ENCODE measurements at places on chromosomes 3 and 15.

DNA sequence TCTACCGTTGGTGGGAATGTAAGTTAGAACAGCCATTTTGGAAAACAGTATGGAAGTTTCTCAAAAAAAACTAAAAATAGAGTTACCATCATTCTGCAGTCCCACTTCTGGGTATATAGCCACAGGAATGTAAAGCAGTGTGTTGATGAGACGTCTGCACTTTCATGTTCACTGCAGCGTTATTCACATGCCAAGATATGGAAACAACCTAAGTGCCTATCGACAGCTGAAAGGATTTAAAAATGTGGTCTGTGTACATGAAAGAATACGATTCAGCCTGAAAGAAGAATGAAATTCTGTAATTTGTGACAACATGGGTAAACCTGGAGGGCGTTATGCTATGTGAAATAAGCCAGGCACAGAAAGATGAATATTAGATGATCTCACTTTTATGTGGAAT lies 157.7 kb downstream of the THSD4 start:
- no peak for DNase-seq

DNA sequence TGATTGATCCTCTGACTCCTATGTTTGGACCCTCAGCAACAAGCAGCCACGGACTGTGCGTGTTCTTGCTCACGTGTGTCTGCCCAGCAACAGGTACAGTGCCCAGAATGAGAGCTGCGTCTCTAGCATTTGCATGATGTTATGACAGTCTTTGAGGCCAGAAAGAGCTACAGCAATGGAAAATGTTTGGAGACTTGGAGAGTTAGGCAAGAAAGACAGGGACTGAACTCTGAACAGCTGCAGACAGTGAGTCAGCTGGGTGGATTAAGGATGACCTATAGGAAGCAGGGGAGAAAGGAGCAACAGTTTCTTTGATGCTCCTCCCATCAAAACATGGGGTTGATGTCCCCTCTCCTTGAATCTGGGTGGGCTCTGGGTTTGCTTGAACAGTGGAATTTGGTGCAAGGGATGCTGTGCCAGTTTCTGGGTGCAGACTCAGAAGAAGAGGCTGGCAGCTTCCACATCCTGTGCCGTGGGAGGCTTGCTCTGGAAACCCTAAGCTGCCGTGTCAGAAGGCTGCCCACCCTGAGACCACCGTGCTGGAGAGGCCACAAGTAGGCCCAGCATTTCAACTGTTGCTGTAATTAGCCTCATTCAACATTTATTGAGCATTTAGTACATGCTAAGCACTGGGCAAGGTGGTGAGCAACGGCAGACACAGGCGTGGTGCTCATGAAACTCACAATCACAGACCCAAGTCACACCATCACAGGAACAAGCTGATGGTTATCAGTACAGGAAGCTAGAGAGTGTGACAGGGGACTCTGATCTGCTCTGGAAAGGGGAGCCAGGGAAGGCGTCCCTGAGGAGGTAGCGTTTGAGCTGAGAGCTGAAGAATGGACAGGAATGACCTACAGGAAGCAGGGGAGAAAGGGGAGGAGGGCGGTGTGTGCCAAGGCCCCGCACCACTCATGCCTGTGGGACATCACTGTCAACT lies 21.7 kb downstream of the CCR9 start:
- no peak for DNase-seq

DNA sequence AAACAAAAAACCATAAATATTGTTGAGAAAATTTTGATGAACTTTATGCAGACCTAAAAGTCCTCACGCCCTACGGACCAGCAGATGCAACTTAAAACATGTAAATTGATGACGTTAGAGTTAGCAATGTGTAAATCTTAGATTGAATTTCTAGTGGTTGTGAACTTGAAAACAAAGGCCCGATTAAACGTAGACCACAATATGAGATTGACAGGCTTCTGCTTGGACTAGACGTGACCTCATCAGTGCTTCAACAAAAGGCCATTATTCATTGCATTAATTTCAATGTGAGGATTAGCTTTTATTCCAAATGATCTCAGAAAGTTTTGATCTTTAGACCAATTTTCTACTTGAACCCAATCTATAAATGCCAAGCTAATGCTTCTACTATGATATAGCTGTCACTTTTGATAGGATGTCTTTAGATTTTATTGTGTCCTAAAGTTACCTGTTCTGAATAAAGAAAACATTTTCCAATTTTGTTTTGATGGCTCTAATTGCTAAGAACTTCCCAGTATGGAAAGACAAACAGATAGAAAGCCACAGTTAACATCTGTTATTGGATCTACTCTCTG lies 55.4 kb upstream of the SPPL2A start:
- no peak for DNase-seq

DNA sequence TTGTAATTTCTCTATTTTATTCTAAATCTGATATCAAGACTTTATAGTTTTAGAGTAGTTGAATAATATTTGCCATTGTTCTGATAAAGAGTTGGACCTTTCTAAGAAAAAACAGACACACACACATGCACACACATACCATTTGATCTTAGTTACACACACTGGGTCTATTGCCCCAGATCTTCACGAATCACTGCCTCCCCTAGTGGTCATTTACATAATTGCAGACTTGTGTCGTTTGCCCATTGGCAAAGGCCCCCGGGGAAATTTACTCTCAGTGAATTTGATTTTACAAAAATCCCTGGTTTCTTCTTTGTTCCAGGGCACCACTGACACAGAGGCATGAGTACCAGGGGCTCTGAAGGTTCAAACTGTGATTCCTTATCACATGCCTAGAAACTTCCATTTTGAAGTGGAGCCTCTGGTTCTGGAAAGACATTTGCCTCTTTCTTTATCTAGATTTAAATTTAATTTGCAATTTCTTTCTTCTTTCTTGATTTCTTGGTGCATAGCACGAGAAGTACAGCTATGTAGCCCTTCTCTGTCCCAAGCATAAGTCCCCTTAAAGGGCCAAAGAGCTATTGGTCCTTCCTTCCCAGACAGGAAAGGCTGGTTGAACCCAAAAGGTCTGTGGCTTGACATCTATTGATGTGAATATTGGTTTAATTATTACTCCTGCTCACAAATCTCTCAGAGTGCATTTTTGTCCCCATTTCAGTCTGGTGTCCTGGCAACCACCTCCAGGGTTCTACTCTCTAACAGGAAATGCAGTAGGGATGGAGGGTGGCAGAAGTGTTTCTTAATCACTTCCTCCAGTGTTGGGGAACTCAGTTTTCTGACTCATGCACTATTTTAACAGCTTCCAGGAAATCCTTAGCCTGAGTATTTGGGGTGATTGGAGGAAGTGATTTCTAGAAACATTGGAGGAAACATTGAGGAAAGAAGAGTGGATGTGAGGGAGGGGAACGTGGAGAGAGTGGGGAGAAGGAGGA lies 32.4 kb upstream of the SLC6A11 start:
- DNase-seq = peak; percentile 43

DNA sequence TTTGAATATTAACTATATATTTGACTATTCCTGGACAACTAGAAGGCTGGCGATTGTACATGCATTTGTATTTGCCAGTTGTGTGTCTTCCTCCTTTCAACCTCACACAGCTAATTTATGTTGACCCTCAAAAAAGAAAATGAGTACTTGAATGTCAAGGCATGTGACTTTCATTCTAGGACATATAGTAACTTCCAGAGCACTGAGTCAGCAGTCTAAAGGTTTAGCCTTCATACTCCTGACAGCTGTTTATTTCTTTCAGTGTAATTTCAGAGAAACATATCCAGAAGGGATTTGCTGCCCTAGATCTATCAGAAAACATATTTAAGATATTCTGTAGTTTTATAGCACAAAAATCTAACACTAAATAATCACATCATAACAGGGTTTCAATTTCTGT lies 74.6 kb upstream of the GOLGA8J start:
- no peak for DNase-seq

DNA sequence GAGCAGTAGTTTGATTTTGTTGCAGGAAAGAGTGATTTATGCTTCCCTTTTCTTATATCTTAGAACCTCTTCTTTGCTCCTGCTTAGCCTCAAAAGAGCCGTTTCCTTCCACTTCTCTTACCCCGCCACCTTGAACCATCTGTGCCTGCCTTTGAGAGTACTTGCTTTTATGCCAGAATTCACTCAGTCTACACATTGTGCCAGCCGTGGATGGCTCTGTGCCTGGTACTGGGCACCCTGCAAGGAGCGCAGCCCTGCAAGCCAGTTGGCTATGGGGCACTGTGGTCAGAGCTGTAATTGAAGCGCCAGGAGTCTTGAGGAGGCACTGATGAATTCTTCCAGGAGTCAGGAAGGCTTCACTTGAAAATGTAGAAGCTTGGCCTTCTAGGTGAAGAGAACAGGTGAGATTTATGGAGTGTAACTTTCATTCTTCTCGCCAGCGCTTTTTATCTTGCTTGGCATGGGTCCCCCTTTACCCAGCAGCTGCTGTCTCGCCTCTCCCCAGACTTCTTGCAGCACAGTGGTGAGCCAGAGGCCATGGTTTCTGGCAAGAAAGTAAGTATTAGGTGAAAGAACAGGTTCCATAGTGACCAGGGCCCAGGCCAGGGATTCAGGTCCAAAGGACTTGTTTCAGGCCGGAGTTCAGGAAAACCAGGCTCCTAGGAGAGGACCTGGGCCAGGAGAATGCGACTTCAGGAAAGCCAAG lies 4.9 kb downstream of the TMED3 start:
- no peak for DNase-seq

- no peak for DNase-seq
Measured at GRCh38 chr3:179045719-179046402, 25.7 kb downstream of the ZMAT3 start.

DNA sequence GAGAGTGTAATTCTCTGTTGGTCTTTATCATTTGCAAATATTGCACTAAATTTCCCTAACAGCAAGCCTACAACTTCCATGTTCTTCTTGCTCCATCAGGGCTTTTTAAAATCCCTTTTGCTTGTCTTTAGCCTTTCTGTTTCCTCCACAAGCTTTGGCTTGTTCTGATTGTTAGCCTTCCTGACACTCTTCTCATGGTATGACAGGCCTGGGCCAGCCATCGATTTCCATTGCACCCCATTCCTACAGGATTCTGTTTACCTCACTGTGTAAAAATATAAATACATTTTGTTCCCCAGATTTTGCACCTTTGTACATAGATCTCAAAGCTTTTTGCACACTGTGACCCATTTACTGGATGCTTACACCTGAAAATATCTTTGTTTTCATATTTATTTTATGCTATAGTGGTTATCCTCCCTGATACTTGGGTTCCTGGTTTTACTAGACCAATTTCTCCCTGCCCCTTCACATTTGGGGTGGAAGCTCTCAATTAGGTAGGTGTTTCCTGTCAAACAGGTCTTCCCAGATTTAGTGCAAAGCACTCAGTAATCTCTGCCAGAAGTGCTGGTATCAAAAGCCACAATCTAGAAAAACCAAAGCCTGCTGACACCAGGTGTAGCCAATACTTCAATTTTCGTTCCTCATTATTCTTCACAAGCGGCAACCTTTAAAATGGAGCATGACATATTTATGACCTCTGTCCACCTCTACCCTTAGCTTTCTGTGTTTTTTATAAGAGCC lies 57.9 kb upstream of the PPP2R3A start:
- DNase-seq = no peak

DNA sequence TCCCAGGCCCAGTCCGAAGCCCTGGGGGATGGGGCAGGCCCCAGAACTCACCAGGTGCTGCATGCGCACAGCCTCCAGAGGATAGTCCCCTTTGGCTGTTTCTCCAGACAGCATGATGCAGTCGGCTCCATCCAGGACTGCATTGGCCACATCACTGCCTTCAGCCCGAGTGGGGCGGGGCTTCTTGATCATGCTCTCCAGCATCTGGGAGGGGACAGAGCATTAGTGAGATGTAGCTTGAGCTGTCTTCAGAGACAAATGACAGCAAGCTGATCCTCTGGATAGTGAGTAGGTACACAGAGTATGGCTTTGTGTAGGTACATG lies 9.1 kb upstream of the GRAMD2A start:
- no peak for DNase-seq

DNA sequence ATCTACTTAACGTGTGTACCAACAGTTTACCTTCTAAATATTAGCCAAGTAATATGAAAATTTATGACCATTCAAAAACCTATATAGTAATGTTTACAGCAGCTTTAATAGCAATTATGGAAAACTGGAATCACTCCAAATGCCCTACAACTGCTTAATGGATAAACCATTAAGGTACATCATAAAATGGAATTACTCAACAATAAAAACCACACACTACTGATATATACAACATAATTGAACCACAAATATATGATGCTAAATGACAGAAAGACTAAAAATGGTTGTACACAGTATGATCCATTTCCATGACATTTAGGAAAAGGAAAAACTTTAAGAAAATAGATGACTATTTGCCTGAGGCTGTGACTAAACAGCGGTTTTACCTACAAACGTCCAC lies 467.1 kb upstream of the EPHA6 start:
- DNase-seq = no peak

- DNase-seq = no peak
Measured at GRCh38 chr3:186569779-186570095, 783 bp upstream of the DNAJB11 start.

All from nucleus accumbens (tissue), 56 donors.